ENCODE measurements at places on chromosomes 11 and 22.

GRCh38 chr11:85685820-85686459, at the start of gene CCDC89:
Gene CCDC89 (minus strand): TSS chr11:85686195. CDS start chr11:85686130, 65 bp downstream.
- no peak for DNase-seq

DNA sequence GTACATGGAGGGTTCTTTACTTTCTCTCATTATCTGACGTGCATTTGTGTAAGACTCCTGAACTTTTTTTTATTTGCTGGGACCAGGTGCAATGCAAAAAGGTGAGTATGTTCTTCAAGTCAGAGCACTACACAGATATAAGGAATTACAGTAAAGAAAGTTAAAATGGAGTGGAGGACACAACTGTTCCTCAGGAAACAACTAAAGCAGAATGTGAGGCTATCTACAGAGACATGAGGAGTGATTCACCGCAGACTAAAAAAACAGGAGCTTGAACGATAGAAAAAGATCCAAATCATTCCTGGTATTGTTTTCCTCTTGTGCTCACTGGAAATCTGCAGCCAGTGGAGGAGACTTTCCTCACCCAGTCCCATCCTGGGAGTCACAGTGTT, 106.2 kb downstream of the ABTB2 start:
- DNase-seq: no peak

DNA sequence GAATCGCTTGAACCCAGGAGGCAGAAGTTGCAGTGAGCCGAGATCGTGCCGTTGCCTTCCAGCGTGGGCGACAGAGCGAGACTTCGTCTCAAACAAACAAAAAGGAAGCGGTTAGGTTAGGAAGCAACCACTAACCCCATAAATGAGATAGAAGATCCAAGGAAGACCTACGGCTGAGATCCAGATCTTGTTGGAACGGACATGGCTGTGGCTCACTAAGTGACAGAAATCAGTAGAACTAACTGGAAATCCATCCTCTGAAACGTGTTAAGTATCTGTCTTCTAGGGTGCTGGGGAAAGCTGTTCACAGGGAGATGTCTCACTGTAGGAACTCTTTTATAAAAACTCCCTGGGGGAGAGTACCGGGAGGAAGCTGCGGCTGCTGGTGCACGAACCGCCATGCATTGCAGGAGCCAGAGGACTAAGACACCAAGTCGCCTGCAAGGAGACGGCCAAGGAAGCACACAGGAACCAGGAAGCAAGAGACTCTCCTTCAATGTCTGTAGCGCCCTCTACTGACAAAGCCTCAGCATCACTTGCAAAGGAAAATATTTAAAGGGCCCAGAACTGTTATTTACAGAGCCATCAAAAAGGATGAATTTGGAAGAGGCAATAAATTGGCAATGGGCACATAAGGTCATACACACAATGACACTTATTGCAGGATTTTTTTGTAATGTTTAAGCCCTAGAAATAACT, 16.9 kb upstream of the SPTY2D1 start:
- DNase-seq: peak; percentile 9

DNA sequence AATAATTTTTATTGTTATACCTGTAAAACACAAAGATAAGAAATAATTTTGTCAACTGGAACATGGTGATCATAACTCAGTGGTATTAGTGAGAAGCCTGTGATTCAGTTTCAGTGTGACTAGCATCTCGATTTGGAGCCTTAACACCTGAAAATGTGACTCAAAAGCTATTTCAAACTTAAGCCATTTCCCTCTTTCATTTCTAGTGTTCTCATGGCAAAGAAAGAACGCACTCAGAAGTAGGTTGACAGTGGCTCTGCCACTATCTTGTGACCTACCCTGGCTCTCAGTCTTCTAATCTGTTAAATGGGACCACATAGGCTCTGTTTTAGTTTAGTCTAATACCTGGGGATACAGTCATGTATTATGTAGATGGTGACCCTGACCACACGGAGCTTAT, 62.7 kb downstream of the ISX start:
- DNase-seq: no peak

DNA sequence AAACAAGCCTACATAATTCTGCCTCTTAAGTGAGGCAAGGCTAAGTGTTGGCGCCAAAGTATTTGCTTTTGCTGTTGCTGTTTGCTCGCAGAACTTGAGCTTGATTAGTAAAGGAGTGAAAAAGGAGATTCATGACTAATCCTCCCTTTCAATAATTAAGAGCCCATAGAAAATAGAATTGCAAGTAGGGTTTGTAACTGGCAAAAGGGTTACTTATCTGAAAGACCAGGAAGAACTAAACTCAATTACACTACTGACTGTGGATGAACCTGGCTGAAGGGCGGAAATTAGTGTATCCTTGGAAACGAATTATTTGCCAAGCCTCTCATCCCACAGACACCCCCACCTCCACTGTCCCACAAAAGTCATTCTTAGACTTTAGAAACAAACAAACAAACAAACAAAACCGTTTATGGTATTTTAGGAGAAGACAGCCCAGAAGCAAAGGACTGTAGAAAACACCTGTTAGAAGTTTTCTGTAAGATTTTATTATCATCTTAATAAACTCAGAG, 411 bp upstream of the EXPH5 start:
- no peak for DNase-seq

- peak; percentile 53 for DNase-seq
Measured at GRCh38 chr11:117986981-117987574, 884 bp downstream of the IL10RA start.

DNA sequence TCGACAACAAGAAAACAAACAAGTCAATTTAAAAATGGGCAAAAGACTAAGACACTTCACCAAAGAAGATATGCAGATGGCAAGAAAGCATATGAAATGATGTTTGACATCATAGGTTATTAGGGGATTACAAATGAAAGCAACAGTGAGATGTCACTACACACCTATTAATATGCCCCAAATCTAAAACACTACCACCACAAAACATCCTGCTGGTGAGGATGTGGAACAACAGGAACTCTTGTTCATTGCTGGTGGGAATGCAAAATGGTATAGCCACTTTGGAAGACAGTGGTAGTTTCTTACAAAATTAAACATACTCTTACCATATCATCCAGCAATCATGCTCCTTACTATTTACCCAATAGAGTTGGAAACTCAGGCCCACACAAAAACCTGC, 29.0 kb downstream of the PRRG4 start:
- no peak for DNase-seq

GRCh38 chr22:23181721-23182308, 1.5 kb downstream of the BCR start:
- no peak for DNase-seq

DNA sequence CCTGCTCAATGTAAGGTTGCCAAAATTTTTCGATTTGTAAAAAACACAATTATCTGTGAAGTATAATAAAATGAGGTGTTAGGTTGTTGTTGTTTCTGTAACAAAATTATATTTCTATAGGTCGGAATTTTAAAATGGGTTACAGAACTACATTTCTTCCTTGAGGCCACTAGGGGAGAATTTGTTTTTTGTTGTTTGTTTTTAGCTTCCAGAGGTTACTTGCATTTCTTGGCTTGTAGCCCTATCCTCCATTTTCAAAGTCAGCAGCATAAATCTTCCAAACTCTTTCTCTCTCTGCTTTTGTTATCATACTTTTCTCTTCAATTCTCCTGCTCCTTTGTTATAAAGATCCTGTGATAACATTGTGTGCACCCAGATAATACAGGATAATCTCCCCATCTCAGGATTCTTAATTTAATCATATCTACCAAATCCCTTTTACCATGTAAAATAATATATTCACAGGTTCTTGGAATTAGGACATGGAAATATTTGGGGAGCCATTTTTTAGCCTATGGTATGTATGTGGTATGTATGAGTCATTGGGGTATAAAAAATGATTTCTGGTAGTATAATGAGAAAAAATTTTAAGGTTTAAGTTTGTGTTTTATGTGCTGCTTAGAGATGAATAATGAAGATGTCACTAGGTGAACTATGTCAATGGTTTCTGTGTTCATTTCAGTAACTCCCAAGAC, 9.4 kb upstream of the PATL1 start:
- DNase-seq: no peak

GRCh38 chr22:45698094-45698493, 26.5 kb downstream of the ATXN10 start:
- DNase-seq: no peak

DNA sequence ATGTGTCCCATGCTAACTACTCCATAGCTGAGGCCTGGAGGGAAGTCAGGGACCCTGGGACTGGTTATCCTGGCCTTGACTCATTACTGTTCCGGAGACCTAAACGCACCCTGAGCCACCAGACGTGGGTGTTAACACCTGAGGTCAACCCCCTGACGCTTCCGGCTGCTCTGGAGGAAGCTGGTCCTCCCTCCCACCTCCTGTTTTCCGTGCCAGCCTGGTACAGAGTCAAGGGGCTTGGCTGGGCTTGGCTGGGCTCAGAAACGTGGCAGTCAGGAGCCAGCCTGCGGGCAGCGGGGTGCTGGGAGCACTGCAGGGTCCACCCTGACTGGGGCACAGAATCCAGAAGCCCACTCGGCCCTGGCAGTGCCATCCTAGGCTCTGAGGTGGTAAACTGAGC, 2.6 kb downstream of the TMPRSS4 start:
- DNase-seq: no peak

- DNase-seq: no peak
Measured at GRCh38 chr11:24324211-24324610, 172.6 kb upstream of the LUZP2 start.

DNA sequence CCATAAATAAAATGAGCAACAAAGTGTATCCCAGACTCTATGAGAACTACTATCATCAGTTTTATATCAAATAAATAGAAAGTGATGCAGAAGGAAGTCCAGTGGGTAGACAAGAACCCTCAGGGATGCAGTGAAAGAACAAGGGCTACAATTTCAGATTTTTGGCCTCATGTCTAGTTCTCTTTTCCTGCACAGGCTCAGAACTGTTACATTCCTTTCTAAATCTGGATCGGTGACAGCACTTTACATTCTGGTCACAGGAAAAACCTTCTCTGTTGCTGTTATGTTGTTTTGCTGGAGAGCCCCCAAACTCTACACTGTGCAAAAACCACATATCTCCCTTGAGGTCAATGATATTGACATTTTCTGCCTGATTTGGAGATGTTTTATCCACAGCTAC, 108.8 kb upstream of the ANO5 start:
- no peak for DNase-seq

GRCh38 chr11:3213659-3214419, 4.8 kb downstream of the MRGPRG start:
- DNase-seq: no peak

DNA sequence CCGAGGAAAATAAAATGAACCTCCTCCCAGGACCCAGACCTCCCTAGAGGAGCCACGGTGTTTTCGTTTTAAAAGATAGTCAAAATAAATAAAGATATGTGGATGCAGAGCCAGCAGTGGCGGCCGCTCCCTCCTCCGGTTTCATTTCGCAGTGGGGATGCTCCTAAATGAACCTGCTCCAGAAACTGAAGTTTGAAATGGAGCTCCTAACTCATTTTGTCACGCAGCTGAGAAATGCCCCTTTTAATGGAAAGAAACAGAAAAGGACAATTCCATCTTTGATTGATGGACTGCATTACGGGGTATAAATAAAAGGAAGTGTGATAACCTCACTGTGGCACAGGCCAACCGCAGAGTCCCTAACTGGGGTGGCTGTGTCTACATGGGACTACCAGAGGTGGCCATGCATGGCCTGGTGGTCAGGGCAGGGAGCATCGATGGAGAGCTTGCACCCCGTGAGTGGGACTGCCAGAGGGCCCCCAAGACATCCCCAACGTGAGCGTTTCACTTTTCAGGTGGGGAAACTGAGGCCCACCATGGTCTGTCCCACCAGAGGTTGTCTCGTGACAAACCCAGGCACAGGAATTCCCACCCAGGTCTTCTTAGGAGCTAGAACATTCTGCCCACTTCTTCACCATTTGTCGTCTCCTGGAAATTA, 426.6 kb downstream of the BRD1 start:
- no peak for DNase-seq

- no peak for DNase-seq
Measured at GRCh38 chr11:131637469-131638175, 267.2 kb downstream of the NTM start.

GRCh38 chr11:101686514-101686913, 102.7 kb upstream of the TRPC6 start:
- DNase-seq: no peak

DNA sequence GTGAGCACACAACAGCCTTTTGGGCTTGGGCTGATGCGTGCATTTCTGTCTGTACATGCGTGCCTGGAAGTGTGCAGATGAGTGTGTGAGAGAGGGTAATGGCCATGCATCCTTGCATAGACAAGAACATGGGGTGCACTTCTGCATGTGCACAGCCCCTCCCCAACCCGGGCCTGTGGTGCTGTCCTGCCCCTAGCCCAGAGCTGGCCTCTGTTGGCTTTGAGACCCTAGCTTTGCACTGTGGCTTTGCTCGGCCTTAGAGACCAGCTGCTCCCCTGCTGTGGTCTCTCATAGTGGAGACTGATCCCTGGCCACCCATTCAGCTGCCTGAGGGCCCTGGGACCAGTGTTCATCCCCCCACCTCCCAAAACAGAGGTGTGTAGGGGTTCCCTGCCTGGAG, 25.4 kb downstream of the ST3GAL4 start:
- no peak for DNase-seq

DNA sequence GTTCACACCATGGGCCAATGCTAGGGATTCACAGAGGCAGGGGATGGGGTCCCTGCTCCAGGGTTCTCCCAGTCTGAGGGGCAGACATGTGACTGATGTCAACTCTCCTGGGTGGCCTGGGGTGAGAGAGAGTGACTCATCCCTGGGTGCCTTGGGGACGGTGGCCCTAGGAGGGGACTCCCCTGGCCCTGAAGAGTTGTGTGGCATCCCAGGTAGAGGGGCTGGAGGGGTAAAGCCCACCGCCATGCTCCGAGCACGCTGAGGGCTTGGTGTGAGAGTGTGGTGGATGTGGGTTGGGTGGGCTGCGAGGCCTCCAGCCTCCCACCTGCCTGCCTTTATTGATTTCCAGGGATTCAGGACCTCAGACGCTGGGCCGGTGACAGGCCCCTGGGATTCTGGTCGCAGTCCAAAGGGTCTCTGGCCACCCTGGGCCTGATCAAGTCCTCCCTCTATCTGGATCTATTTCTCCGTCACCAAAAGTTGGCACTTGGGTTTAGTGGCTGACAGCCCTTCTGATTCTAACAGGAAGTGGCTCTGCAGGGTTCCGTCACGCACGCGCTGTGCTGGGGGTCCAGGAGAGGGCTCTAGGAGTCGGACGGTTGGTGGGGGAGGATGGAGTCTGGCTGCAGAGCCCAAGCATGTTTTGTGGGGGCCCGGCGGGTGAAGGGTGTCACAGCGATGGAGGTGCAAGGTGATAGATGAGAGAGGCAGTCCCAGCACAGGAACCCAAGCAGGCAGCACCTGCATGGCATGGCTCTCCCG, 27.3 kb upstream of the WNT7B start:
- DNase-seq: no peak

DNA sequence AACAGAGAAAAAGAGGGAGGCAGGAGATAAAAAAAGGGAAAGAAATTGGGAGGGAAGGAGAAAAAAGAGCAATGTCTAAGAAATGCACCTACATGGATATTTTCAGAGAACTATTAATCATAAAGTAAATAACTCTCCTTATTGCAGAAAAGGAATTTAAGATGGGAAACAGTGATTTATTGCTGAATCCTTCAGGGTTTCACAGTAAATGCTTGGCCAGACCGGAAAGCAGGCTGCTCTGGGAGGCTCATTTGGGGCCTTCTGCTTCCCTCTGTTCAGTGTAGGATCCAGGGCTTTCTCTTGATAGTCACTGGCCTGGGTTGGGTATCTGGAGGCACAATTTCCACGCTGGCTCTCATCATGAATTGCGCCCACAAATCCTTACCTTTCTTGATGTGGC, 324.3 kb upstream of the SORL1-AS1 start:
- no peak for DNase-seq

GRCh38 chr22:47976219-47976618, 1213.8 kb downstream of the TBC1D22A start:
- no peak for DNase-seq
